CD4-positive, alpha-beta T cell treated with Interleukin-12 subunit alpha and Interleukin-12 subunit beta, for 1 hour (primary cell): ENCODE measurements at places on chromosomes 7 and 10.

GRCh38 chr10:125158601-125159485 lies 1.5 kb downstream of the CTBP2 start:
- no peak for DNase-seq

- DNase-seq, result no peak
These were observed 109.5 kb upstream of the SHH start for GRCh38 chr7:155921804-155922066.

- DNase-seq, result no peak
These were observed 1063.4 kb upstream of the GHITM start for GRCh38 chr10:83075815-83076355.

GRCh38 chr10:11602919-11603523 lies 8.4 kb downstream of the USP6NL start:
- no peak for DNase-seq

DNA sequence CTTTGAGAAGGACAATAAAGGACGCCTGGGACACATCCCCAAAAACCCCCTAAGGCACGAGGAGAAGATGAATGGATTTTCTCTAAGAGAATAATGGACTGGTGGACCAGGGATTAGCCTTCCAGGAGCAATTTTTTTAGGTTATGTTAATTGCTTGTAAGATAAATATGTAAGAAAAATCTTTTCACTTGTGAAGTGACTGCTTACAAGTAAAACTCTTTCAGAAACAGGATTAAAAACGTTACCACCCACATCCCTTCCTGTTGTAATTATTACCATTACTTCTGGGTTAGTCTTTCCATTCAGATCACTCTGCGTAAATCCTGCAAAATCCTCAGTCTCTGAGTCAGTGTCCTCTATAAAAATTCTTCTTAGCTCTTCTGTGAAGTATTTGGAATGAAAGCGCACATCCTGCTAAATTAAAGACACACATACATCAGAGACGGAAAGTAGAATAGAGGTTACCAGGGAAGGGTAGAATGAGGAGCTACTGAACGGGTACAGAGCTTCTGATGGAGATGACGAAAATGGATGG lies 34.3 kb downstream of the CDCA7L start:
- DNase-seq, result no peak

GRCh38 chr7:149670288-149670687 lies 103.1 kb downstream of the ZNF467 start:
- DNase-seq, result no peak

DNA sequence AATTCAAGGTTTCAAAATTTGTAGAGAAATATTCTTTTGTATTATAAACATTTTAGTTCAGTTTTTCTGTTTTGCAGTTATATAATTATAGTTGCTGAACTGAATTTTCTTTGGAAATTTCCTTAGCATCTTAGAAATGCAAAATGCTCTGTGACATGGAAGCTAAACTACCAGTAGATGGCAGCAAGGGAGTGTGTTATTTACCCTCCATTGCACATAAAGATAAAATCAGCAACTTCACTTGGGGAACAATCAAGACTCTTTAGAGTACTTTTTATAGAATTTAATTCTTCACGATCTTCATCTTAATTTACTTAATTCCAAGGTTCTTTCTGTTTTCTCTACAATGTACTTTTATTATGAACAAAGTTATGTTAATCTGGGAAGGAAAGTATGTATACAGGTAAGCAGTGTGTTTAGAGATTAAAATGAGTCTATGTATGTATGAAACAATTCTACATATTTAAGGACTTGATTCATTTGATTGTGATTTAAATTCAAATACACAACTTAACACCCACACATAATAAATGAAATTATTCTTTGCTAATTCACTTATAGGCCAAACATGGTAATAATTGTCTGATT lies 404.2 kb downstream of the THSD7A start:
- DNase-seq, result peak; percentile 13

DNA sequence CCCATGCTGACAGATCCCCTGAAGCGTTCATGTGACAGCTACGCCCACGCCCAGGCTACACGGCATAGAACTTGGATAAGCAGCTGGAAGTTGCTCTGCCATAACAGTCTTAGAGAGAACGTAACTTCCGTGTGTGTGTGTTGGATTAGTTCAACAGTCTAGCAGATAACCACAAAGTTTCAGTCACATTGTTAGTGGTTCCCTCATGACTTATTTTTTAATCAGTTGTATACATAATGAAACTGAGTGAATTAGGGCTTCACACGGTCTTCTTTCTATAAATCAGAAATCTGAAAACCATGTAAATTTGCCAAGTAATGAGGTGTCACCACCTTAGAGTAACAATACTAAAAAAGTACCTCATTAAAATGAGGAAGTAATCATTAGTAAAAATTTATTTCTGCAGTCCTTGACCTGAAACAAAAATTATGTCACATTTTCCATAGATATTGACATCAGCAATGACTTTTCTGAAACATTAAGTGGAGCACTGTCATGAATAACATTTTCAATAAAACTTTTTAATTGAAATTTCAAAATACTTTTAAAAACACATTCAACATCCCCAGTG lies 21.7 kb upstream of the MACC1 start:
- DNase-seq, result peak; percentile 11

DNA sequence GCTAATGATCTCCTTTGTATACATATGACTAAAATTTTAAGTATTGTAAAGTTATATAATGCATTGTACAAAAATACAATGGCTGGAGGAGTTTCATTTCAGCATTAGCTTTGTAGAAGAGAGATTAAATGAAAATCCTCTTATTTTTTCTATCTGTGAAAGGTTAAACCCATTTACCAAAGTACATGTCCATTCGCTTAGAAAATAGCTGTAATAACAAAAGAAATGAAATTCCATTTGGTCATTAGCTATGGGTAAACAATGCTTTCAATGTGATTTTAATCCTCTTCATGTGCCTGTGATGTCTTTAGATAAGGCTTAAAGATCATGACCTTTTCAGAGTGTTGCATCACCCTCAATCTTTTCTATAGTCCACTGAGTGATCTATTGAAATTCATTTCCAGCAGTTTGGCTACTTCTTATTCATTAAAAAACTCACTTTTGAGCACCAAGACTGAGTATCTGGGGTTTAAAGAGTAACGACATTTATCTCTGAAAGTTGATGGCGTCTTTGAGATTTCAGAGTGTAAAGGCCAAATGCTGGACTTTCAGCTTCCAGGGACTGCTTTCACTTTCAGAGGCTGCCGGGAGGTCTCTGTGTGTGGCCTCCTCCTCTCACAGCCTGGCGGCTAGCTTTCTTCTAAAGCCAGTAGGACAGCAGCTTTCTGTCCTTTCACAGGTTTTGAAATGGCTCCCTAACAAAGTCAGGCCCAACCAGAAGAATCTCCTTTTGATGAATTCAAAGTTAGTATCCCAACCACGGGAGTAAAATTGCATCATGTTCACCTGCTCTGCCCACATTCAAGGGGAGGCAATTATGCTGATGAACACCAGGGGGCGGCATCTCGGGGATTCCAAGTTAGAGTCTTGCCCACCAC lies 701.4 kb upstream of the COBL start:
- DNase-seq, result no peak

GRCh38 chr7:94252971-94253370 lies 141.7 kb upstream of the COL1A2 start:
- no peak for DNase-seq

DNA sequence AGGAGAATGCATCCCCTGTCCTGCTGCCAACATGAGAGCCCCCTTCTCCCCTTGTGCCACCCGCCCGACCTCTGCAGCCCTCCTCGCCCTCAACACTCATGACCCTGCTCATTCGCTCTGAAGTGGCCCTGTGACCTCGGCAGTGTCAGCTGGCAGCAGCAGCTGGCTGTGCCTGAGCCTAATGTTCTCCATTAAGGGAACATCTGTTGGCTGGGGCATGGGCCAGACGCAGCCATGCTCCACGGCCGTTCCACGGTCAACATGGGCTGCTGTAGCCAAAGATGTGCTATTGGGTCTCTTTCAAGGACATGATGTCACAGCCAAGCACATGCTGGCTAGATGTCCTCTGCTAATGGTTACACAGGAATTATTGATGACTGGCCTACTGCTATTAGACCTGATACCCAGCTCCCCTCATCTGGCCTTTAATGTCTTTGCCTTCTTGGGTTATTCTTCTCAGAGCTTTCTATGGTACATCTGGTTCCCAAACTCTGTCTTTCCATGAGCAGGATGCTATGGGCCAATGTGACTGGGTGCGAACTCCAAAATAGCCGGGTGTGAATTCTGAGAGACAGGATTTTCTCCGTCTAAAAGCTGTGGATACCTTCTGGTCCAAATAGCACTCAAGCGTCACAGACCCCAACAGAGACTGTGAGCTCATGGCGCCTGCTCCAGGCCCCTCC lies 22.4 kb downstream of the ADCYAP1R1 start:
- DNase-seq, result no peak

DNA sequence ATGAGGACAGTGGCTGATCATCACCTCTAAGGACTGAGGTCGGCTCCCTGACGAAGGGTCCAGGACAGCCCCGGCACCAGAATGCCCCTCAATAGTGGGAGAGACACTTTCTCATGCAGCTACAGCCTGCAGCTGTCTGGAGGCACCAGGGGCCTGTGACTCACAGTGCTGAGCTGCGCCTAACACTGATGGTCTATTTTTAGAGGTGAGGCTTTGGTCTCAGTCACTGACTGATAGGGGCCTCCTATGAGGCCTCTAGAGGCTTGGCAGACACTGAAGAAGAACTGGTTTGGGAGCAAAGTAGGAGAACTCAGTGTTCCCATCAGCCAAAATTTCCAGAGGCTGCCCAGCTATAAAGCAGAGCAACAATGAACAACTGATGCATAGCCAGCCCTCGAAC lies 130.1 kb downstream of the COBL start:
- DNase-seq, result no peak

- DNase-seq, result no peak
These were observed 918.1 kb upstream of the POT1 start for GRCh38 chr7:125847692-125848091.

GRCh38 chr7:86939197-86939814 lies 120.1 kb downstream of the ELAPOR2 start:
- peak; percentile 57 for DNase-seq

DNA sequence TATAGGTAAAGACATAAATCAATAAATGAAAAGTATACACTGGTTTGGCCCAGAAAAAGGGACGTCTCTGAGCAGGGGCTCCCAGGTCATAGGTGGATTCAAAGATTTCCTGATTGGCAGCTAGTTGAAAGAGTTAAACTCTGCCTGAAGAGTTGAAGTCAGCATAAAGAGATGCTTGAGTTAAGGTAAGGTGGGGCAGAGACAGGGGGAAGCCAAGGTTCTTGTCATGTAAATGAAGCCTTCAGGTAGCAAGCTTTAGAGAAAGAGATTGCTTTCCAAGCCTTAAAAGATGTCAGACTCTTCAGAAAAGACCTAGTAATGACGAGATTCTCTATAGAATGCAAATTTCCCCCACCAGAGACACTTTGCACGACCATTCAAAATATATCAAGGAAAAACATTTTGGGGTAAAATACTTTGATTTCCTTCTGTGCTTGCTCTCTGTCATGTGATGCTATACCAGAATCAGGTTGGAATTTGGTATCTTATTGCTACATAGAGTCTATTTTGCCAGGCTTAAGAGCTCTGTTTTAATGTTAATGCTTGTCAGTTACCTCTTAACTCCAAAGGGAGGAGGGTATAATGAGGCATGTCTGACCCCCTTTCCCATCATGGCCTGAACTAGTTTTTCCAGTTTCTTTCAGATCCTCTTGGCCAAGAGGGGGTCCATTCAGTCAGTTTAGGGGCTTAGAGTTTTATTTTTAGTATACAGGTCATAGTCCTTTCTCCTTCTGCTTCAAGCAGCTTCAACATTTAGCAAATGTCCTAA lies 429.6 kb downstream of the ADRA2A start:
- DNase-seq, result no peak

- no peak for DNase-seq
These were observed 18.4 kb downstream of the DLG5 start for GRCh38 chr10:77907900-77908717.

DNA sequence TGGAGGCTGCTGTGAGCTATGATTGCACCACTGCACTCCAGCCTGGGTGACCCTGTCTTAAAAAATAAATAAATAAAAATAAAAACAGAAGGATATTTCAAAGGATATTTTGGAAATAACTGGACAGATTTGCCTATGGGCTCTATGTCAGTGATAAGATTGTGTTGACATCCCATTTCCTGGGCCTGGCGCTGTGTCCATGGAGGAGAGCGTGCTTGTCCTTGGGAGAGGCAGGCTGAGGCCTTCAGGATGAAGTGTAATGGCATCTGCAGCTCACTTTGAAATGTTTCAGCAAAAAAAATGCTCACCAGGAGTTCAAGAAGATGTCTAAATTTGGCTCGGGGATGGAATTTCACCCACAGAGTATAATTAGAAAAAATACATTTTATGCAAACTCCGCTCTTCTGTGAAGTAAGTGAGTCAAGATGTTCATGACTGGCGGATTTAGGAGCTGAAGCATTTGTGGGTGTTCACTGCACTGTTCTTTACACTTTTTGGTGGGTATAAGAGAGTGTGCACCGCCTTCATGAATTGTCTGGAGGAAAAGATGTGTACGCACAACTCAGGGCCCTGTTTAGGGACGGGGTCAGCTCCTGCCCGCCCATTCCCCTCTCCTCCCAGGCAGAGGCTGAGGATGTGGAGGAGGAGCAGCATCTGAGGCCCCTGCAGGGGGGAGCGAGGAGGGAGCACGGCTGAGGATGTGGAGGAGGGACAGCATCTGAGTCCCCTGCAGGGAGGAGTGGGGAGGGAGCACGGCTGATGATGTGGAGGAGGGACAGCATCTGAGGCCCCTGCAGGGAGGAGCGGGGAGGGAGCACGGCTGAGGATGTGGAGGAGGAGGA lies 18.5 kb upstream of the FOXL3 start:
- no peak for DNase-seq

DNA sequence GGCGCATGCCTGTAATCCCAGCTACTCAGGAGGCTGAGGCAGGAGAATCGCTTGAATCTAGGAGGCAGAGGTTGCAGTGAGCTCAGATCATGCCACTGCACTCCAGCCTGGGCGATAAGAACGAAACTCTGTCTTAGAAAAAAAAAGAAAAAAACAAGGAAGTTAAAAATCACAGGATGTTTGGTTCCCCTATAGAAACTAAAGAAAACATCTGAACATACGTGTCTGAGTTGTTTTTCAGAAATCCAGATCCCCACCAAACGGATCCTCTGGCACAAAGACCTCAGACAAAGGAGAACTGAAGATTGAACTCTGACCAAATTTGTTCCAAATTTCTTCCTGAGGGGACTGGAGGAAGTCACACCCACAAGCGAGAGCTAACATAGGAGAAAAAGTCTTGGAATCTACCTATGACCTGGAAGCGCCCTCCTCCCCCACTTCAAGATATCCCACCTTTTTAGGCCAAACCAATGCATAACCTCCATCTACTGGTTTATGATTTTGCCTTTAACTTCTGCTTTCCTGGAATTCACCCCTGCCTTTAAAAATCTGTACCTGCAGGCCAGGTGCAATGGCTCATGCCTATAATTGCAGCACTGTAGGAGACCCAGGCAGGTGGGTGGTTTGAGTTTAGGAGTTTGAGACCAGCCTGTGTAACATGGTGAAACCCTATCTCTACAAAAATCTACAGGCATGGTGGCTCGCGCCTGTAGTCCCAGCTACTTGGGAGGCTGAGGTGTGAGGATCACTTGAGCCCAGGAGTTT lies 19.7 kb upstream of the SIRT1 start:
- no peak for DNase-seq
